Mammary microvascular endothelial cell (primary cell): ENCODE measurements at places on chromosomes 3 and 15. TPM values are rescaled to one million over a fixed set of nuclear protein-coding genes. Genes with fewer than 3 reads are reported as not detected.

Gene KLHL18
- total RNA-seq, result 25.7 and 33.0 TPM in 2 replicates

Gene SEMA3F
- total RNA-seq, result 160 and 166 TPM in 2 replicates

Gene ACKR4
- 0.54 and 1.1 TPM in 2 replicates for total RNA-seq

Gene ZDHHC19
- not detected in 2 replicates for total RNA-seq

Gene GOLGA8S
- 0.07 TPM in 1 of 2 replicates, not detected in the other for total RNA-seq

Gene CSPG5
- 0.07 TPM in 1 of 2 replicates, not detected in the other for total RNA-seq
